Anterior cingulate cortex (tissue), 58 donors: ENCODE measurements at places on chromosomes 2 and 18.

DNA sequence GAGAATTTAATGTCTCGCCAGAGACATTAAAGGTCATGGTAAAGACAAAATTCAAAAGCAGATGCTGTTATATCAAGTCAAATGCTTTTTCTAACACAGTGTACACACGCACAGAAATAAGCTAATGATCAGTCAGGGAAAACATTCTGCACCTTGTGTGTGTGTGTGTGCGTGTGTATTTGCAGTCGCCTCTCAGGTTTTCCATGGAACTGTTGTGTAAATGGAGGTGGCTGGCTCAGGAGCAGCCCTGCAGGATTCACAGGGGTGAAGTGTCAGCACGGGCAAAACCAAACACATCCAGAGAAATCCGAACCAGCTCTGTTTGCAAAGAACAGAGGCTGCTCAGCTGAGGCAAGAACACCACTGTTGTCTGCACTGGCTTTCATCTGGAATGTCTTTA lies 76.2 kb upstream of the YWHAQ start:
- DNase-seq = no peak

- no peak for DNase-seq
Measured at GRCh38 chr2:142220901-142221300, 90.1 kb upstream of the LRP1B start.

DNA sequence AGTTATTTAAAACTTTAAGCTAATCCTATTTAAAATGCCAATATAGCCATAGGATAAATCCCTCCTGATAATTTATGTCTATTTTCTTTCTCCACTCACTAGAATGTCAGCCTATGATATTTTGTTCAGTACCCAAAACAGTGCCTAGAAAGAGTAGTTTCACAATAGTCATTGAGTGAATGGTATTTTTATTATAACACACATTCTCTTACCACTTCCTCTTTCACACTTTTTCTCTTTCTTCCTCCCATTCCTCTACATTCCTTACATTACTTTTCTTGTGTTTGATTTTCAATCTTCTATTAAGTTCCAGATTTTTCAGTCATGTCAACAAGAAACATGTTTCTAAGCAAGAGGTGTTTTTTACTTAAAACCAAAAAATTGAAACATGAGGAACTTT lies 327.6 kb upstream of the UBE2E3 start:
- DNase-seq = no peak

- peak; percentile 31 for DNase-seq
Measured at GRCh38 chr18:63963615-63964256, 6.1 kb upstream of the SERPINB8 start.

- DNase-seq = no peak
Measured at GRCh38 chr2:186422226-186422625, 63.8 kb upstream of the ZC3H15 start.

- no peak for DNase-seq
Measured at GRCh38 chr18:36849288-36850006, 20.5 kb downstream of the KIAA1328 start.

GRCh38 chr2:160220545-160221009 lies 20.5 kb upstream of the ITGB6 start:
- DNase-seq = no peak

DNA sequence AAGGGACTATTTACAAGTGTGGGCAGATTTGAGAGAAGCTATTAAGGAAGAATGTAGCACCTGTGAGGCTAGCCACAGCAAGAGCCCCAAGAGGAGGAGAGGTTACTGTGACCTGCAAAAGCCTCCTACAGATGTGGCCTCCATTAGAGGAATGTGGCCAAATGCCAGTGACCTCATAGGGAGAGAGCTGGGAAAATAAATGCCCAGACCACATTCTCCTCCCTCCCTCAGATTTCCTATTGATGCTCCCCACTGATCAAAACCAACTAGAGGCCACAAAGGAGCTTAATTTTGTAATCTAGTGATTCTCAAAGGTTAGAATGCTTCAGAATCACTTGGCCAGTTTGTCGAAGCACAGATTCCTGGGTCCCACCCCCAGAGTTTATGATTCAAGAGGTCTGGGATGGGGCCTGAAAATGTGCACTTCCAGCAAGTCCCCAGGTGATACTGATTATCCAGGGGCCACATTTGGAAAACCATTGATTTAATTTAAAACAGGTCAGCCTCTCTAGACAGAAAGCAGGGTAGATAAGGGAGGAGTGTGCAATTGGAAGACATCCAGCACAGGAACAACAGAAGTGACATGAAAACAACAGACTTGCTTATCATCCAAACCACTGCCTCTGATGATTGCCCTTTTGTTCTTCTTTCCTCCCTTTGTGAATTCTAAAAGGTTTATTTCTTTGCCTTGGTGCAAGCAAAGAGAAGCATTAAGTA lies 61.2 kb upstream of the RBBP8 start:
- no peak for DNase-seq

DNA sequence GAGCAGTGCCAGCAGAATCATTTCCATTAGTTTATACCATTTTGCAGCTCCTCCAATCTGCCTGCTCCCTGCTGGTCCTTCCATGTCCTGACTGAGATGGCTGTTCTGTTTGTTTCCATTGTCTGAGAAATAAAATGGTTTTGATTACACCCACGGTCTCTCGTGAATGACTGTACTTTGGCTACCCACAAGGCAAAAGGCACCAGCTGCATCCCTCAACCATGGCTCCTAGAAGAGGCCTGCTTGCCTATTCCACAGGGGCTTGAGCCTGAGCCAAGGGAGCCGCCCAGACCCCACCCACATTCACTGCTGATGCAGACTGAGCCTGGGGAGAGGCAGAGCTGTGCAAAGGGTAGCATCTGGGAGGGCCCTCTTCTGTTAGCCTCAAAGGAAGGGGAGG lies 31.2 kb downstream of the MARCHF4 start:
- no peak for DNase-seq

GRCh38 chr2:241108271-241109209 lies 6.5 kb upstream of the MTERF4 start:
- no peak for DNase-seq

DNA sequence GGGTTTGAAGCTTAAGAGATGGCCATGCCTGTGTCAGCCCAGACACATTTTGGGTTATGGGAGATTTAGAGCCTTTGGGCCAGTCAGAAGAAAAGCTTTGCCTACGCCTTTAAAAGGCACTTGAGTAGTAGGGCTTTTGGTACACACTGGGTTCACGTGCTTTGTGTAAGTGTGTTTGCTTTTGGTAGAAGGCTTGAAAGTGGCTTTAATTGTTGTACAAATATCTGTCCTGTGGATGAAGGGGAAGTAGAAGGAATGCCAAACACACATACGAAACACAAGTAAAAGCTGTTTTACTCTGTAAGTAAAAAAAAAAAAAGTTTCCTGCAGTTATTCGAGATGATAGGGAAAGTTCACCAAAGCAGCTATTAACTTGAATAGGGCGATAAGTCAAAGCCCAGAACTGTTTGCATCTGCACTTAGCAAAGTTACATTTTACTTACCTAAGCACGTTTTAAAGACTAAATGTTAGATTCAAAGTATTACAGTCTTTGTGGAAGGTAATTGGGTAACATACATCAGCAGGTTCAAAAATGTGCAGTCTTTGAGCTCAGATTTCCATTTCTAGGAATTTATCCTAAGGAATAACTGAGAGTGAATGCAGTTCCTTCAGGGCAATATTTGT lies 75.4 kb downstream of the STK25 start:
- no peak for DNase-seq

DNA sequence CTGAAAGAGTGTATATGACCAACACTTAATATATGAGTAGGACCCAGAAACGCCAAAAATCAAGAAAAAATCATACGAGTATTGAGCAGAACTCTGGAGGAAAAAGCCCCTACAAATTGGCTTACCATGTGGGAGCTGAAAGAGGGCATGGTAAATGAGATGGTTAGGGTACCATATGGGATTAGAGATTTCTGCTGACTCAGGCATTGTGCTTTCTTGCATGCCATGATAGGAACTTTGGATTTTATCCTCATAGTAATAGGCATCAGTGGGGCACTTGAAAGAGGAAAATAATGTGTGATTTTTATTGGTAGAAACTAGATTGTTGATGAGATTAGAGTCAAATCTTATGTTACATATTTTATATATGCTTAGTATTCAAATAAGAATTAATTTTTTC lies 271.1 kb downstream of the CBLN2 start:
- DNase-seq = no peak

DNA sequence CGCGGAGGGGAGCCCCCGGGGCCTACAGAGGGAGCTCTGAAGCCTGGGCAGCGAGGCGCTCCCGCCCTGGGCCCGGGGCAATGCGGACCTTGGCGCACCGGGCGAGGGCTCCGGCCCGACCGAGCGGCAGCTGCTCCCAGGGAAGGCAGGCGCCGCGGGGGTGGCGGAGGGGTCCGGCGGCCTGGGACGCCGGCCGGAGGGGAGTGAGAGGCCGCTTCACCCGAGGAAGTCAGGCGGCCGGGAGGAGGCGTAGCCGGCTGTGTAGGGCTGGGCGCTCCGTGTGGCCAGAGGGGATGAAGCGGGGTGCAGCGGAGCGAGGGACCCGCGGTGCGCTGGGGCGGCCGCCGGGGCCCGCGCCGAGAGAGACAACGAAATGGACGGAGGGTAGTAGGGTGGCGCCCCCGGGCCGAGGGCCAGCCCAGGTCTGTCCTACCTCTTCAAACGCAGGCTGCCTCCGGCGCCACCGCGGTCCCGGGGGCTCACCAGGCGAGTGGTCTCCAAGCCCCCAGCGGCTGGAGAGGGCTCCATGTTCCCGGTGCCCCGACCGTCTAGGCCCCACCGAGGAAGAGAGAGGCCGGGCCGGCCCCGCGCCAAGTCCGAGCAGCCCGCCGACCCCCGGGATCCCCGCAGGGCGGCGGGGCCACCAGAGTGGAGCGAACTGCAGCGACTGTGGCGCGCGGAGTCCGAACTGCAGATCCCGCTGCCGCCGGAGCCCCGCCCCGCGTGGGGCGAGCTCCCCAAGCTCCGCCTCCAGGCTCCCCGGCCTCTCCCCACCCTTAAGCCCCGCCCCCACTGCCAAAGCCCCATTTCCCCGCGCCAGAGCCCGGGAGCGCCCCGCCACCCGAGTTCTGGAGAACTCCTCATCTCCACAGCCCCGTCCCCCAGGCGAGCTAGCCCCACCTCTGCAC lies at the start of gene SLC30A3:
TSS of gene SLC30A3 (minus strand) at position 669 of the 908 bp plus-strand sequence. CDS start at position 528, 141 bp downstream.
- peak; percentile 20 for DNase-seq

GRCh38 chr2:119983108-119983507 lies 29.8 kb upstream of the EPB41L5 start:
- DNase-seq = no peak

DNA sequence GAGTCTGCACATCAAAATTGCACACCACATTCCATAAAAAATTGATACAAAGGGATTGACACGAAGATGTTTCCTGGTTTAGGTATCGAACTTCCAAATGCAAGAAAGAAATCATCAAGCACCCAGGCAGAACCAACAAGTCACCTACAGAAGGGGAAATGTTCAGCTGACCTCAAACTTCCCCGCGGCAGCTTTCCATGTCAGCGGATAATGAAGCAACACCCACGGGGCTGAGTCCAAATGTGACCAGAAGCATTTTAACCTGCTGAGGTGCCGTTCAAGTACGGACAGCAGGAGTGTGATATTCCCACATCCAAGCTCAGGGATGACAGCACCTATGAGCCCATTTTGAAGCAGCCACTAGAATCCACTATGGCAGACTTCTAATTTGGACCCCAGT lies 124.9 kb downstream of the GALNT14 start:
- DNase-seq = no peak

DNA sequence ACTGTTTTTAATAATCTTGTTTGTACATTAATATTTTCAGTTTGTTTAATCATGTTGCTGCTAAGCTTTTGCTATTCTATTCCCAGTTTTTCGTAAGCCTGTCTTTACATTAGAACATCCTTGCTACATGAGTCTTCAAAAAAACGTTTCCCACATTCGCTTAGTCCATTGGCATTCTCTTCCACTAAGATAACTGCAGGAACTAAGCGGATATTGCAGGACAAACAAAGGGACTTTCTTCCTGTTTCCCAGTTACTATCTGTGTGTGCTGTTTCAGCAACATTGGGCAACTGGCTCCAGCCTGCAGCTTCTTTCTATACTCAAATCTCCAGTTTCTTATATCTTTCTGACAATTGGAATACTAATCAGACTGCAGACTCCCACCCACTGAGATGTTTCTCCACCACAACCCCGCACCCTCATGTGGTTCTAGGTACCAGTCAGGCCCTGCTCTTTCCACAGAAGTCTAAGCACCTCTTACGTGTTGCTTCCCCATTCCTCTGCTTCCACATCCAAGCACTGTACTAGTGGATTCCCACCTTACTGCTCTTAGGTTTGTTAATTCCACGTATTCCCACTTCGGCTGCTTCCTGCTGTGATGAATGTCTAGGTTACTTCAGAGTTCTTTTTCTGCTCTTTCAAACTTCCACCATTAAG lies 420.3 kb downstream of the LRRTM4 start:
- no peak for DNase-seq

DNA sequence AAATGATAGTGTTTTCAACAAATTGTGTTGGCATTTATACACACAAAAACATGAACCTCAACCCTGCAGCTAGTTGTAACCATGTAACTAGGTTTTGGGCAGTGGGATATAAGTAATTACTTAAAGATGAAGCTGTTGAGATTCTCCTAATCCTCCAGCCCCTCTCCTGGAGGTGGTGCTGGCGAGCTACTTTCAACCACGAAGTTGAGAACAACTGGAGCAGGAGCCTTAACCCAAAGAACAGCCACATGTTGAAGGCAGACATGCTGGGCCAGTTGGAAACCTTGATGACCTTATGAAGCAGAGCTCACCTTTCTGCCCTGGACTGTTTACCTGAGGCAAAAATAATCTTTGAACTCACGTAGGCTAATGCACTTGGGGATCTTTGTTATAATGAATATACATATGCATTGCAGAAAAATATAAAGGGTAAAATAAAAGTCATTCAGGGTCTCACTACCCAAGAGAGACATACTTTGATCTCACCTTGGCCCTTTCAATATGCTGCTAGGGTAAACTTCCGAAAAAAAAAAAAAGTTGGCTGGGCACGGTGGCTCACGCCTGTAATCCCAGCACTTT lies 89.6 kb upstream of the NPAS2 start:
- no peak for DNase-seq

GRCh38 chr2:228902176-228902575 lies 368.9 kb downstream of the PID1 start:
- DNase-seq = no peak

DNA sequence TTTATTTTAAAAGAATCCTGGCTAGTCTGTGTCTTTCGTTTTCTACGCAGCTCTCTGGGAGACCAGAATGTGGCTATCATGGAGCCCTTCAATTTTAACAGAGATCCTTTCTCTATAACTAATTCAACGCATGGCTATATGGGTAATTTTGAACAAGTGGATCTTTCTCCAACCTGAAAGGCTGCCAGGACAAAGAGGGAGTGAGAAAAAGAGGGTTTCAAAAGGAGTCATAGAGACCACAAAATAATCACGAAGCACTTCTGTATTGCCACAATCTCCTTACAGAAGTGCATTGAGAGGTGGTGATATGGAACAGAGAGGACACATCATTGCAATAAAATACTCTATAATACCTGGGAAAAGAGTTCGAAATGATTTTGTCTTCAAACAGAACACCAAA lies 21.7 kb upstream of the CDH2 start:
- DNase-seq = no peak

DNA sequence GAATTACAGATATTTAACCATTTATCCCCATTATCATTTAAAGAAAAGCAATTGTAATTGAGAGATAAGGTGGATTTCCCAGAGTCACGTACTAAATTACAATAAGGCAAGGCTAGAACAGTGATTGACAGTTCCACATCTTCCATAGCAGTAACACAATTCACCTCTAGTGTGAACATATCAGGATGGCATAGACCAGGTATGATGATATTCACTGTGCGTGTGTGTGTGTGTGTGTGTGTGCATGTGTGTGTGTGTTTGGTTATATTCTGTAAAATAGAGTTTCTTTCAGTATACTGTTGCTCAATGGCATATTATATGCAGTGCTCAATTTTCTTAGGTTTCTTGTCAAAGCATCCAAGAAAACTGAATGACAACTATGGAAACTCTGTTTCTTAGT lies 1.7 kb downstream of the SCN2A start:
- DNase-seq = no peak

GRCh38 chr2:1686784-1687105 lies 57.6 kb downstream of the PXDN start:
- DNase-seq = no peak
